ENCODE measurements at places on chromosomes 2 and 18. TPM values are rescaled to one million over a fixed set of nuclear protein-coding genes. Genes with fewer than 3 reads are reported as not detected.

- no peak for DNase-seq
These were observed 12.2 kb downstream of the DGUOK start for GRCh38 chr2:73938718-73939352.

GRCh38 chr2:85551698-85552678 lies 9.3 kb downstream of the GGCX start:
- no peak for DNase-seq

GRCh38 chr2:152465541-152465940 lies 130.6 kb downstream of the FMNL2 start:
- no peak for DNase-seq

DNA sequence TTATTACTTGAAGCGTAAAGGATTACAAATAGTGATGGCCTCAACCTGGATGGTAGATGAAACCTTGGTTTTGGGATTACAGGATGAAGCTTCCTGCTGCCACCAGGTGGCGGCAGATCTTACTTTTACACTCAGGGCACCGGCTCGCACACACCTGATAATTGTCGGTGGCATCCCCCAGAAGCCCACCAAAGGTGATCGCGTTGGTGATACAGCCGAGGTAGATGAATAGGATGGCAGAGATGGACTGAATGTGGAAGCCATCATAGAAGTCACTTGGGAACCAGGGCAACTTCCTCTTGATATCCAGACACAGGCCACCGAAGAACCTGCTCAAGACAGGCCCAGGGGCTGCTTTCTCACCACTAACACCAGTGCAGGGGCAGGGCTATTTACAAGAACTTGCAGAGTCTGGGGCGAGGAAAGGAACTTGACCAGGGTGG lies 51.8 kb downstream of the MTHFD2 start:
- no peak for DNase-seq

DNA sequence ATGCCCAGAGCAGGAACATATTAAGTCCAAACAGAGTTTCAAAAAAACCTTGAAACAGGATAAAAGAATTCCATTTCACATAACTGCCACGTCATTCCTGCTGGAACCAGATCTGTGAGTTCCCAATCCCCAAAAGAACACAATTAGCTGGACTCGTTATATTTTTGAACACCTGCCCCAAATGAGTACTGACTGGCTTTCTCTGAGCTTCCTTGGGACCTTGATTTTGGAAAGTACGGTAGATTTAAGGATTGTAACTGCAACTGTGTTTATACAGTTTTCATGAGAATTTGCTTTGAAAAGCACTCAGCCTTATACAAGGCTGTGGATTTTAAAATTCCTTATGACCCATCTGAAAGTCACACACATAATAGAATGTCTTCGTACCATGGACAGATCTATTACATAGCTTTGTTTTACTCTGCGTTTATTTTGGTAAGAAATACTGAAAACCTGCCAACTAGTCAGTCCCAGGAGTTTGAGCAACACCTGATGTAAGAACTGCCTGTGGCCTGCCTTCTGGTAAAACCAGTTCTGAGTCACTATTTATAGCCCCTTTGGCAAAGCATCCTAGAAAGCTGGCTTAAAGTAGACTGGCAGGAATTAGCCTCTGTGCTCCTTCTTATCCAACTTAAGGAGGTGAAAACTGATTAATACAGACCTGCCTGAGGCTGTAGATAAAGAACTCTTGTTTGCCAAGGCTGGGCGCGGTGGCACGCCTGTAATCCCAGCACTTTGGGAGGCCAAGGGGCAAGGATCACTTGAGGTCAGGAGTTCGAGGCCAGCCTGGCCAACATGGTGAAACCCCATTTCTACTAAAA lies 48.1 kb downstream of the MERTK start:
- DNase-seq = no peak

GRCh38 chr2:42224422-42225067 lies 55.4 kb downstream of the EML4 start:
- DNase-seq = no peak

DNA sequence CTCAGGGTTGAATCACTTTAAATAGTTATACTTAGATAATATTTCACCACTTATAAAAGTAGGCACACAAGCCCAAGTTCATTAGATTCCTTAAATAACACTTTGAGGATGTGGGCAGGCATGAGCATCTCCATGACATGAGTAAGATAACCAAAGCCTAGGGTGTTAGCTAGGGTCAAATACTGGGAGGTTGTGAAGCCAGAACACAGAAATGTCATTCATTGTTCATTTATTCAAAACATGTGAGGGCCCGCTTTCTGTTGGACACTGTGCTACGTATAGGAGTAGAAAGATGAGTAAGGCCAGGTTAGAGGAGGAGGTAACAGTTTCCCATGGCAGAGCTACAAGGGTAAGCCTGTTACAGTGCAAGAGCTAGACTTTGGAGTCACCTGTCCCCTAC lies 93.5 kb upstream of the NEDD4L start:
- no peak for DNase-seq

DNA sequence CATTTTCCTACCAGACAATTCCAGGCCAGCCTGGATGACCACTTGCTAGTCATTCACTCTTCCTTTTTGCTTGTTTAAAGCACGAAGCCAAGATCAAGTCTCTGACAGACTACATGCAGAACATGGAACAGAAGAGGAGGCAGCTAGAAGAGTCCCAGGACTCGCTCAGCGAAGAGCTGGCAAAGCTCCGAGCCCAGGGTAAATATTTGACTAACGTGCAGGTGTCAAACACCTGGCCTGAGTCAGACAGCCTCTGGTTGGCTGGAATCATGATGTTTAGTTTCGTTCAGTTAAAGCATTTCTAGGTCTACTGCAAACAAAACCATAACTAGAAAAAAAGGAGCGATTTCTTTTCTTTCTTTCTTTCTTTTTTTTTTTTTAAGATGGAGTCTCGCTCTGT lies 44.2 kb upstream of the LYPD6B start:
- DNase-seq = no peak

DNA sequence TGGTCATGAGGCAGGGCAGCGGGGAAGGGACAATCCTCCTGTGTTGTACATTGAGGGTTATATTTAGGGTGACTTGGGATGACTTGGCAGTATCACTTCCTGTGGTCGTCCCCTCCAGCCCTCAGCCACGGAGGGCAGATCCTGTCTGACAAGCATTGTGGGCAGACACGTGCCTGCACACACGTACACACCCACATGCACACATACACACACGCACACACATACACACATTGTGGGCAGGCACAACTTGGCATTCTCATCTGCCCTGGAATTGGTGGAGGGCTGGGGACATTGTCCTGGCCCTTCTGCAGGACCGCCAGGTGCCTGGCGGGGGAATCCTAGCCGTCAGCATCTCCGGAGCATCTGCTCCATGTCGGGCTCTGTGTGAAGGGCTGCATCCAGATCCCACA lies 47.6 kb downstream of the ODC1 start:
- DNase-seq = no peak

GRCh38 chr2:16566701-16567100 lies 98.9 kb downstream of the CYRIA start:
- DNase-seq = no peak

DNA sequence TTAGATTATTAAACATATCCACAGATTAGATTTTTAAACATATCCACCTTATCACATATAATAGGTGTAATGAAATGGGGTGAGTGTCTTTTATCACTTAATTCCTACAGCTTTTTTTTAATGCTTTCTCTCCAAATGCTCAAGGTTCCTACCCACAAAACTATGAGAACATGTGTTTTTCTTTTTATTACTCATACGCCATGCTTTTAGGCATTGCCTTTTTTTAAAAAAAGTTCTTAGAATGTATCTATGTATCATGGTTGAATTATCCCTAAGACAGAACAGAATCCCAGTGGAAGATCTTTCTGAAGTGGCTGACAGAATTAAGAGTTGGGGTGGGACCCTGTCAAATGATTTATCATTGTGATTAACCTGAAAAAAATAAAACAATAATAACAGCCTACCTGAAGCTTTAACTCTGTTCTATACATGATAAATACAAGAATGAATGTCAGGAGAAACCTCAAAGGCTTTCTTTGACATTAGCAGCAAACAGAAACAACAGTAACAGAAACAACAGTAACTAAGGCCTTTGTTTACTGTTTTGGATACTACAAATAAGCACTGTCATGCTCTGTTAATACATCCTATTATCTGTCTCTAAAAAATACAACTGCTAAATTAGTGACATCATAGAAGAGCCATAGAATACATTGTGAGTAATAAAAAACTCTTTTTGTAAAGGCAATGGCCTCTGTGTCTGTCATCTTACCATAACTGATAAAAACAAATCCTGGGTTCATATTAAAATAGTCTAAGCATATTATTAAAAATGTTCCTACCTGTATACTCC lies 4.1 kb upstream of the ZNF397 start:
- no peak for DNase-seq

DNA sequence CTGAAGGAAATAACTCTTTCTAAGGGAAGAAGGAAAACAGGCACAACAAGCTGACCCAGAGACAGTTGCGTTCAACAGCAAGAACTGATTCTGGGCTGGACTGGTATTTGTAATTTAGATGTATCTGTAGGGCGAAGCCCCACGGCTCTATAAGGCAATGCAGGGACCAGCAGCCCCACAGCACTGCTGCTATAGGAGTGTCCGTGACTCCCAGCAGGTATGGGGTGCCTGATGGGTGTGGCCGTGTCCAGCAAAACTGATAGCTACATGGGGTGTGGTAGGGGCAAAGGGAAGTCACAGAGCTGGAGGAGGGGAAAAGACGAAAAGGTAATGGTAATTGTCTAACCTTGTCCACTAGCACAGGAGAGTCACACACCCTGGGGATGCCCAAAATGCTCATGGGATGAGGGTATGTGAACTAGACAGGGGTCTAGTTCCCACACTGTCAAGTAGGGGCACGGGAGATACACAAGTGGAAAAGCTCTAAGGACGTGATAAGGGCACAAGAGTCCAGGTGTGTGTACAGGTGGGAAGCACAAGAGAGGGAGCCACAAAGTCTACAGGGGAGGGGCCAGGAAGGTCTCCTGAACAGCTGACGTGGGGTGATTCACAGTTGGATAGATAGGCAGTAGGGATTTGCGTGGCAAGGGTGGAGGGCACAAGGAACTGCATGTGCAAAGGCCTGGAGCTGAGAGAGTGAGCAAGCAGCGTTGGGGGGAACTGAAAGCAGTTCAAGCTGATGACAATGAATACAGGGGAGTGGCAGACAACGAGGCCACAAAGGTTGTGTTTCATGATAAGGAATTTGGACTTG lies 48.5 kb upstream of the ASPRV1 start:
- no peak for DNase-seq

Gene TEX44
- not detected for total RNA-seq

Gene CD8B2
- not detected for total RNA-seq

Gene BUB1
- total RNA-seq = 7.6 TPM

Gene POTEJ
- not detected for total RNA-seq

Gene DNPEP
- 42.3 TPM for total RNA-seq

Gene ARHGEF4
- total RNA-seq = 6.3 TPM

Gene PCARE
- not detected for total RNA-seq

Gene SPR
- total RNA-seq = 8.9 TPM

Gene ZNF892
- 4.8 TPM for total RNA-seq

Measured in chondrocyte (in vitro differentiated cells).